GM12864 (cell line): ENCODE measurements at places on chromosomes 7 and 10.
A peak's percentile ranks its signal among the peaks of the same experiment; 100 is the strongest.

DNA sequence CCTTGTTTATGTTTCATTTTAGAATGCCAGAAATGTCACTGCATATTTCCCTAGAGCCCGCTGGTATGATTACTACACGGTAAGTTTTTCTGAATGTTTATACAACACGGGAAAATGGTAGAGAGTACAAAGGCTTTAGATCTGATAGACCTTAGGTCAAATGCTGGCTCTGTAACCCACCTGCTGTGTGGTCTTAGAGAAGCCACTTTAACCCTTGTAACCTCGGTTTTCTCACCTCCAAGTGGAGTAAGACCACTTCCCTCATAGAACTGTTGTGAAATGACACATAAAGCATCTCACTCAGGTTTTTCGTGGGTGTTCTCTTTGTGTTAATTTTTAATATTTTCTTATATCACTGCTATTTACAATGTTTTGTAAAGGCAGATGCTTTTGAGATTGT is 13.9 kb upstream of the MGAM2 start:
- DNase-seq: no peak

GRCh38 chr7:113698556-113699220 is 220.1 kb downstream of the PPP1R3A start:
- no peak for DNase-seq

- DNase-seq: peak; percentile 62
Measured at GRCh38 chr7:92737706-92738105, 98.7 kb downstream of the CDK6 start.

- DNase-seq: no peak
Measured at GRCh38 chr10:29634764-29635625, at the start of gene SVIL. Gene SVIL (minus strand): TSS chr10:29634971. CDS start chr10:29555058, 79,913 bp downstream.

GRCh38 chr10:100339236-100339635 is 7.8 kb upstream of the SCD start:
- peak; percentile 53 for DNase-seq

DNA sequence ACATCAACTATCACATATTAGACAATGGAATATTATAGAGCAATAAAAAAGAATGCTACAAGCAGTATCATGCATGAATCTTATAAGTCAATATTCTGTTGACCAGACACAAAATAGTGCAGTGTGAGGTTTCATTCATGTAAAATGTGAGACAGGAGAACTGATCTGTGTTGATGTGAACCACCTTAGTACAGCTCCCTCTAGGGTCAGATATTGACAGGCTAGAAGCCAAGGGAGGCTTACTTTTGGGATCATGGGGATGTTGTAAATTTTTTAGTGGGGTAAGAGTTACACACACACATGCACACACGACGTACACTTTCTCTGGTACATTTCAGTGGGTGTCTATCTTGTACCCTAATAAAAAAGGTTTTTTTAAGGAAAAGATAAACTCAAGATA is 231.6 kb upstream of the FOXK1 start:
- no peak for DNase-seq

GRCh38 chr10:114306116-114306973 is 67.3 kb downstream of the VWA2 start:
- no peak for DNase-seq

- no peak for DNase-seq
Measured at GRCh38 chr7:47471831-47472230, 110.1 kb downstream of the TNS3 start.

DNA sequence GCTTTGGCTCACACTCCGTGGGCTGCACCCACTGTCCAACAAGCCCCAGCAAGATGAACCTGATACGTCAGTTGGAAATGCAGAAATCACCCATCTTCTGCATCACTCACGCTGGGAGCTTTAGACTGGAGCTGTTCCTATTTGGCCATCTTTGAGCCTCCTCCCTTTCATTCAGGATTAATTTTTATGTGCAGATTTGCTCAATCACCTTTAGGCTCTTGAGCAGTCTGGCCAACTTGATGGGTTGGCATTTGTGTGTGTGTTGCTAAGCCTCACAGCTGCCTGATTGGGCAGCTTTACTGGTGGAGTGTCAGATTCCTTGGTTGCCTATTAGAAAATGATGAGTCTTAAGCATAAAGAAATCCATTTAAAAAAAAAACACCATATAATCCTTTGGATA is 236.1 kb downstream of the KIF20B start:
- no peak for DNase-seq

DNA sequence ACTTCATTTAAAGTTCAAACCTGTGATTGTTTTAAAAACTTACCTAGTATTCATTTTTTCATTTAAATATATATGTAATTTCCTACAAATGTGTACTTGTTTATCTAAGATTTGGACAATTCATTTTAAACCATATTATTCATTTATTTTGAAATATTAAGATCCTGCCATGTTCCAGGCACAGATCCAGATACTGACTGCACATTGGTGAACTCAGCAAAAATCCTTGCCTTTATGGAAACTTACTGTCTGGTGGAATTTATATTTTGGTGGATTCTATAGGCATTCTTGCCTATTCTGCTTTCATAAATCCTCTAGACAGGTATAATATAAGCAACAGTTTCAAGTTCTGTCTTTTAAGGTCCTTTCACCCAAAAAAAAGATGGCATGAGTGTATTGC is 48.3 kb upstream of the RPA3 start:
- no peak for DNase-seq

GRCh38 chr10:124388476-124388822 is 30.3 kb downstream of the OAT start:
- no peak for DNase-seq

- no peak for DNase-seq
Measured at GRCh38 chr7:142833174-142834048, 21.5 kb upstream of the EPHB6 start.

GRCh38 chr7:137371616-137372015 is 28.1 kb upstream of the PTN start:
- DNase-seq: no peak

GRCh38 chr7:17611611-17612010 is 313.2 kb downstream of the AHR start:
- DNase-seq: no peak

GRCh38 chr10:28354511-28354910 is 51.6 kb upstream of the MPP7 start:
- DNase-seq: no peak

DNA sequence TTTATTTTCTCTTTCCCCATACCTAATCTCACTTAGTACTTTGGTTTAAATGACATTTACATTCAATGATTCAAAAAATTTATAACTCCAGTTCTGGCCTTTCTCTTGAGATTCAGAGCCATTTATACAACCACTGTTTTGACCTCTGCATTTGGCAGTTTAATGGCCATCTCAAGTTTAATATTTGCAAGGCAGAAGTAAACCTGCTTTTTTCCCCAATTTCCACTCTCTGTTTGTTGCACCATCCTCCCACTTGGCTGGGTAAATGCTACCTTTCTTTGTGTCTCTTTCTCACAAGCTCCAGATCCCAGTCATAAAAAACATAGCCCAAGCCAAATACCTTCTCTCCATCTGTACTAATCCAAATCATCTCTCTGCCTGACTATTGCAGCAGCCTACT is 315.2 kb upstream of the MTPN start:
- no peak for DNase-seq

DNA sequence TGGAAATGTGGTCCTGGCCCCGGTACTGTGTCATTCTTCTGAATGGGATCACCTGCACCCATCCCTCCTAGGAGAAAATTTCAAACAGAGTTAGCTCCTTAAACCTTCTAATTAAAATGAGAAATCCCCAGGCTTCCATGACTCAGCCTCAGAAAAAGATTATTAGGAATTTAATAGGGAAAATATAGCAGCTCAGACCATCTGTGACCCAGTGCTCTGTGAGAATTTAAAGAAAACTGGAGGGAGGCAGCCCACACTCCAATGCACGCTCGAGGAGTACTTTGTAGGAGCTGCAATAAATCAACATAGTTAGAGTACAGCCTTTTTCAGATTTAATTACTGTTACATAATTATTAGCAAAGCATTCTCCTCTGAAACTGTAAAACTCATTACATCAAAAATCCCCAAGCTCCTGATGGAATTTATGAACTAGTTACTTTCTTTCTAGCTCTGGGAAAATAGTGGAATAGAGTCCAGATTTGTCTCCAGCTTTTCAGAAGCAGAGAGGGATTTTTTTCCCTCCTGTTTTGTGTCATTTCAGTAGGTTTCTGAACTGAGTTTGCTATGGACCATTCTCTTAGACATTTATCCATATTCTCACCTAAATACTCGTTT is 30.1 kb downstream of the NEUROD6 start:
- no peak for DNase-seq

DNA sequence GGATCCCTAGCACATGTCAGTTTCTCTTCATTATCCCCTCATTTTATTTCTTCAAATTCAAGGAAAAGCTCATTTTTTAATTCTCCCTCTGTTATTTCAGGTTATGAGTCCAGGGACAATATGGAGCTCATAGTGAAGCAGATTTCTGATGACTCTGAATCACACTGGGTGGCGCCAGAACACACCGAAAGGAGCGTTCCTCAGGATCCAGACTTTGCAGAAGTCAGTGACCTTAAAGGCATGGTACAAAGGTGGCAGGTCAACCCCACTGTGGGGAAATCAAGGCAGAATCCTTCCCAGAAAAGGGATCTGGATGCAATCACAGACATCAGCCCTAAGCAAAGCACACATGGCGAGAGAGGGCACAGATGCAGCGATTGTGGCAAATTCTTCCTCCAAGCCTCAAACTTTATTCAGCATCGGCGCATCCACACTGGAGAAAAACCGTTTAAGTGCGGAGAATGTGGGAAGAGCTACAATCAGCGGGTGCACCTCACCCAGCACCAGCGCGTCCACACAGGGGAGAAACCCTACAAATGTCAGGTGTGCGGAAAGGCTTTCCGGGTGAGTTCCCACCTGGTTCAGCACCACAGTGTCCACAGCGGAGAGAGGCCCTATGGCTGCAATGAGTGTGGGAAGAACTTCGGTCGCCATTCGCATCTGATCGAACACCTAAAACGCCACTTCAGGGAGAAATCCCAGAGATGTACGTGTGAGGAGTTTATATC is 21.4 kb downstream of the ZKSCAN5 start:
- DNase-seq: no peak

GRCh38 chr7:264541-265191 is 25.3 kb upstream of the FOXL3 start:
- no peak for DNase-seq

GRCh38 chr10:122421742-122422141 is 32.7 kb upstream of the ARMS2 start:
- DNase-seq: no peak

GRCh38 chr10:100341953-100342626 is 4.9 kb upstream of the SCD start:
- DNase-seq: no peak

GRCh38 chr7:153432063-153432462 is 620.1 kb upstream of the DPP6 start:
- DNase-seq: no peak

GRCh38 chr10:132873395-132873794 is 69.0 kb downstream of the CFAP46 start:
- DNase-seq: no peak

DNA sequence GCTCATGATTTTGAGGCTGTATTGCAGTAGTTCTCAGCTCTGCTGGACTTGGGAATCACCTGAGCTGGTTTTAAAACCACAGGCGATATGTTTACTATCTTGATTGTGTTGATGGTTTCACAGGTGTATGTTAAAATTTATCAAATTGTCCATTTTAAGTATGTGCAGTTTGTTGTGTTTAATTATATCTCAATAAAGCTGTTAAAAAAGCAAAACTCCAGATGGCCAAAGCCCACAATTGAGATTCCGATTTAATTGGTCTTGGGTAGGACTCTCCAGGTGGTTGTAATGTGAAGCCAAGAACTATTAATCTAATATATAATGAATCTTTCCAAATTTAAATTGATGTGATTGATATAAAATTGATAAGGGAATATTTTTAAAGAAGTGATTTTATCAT is 48.6 kb downstream of the NRCAM start:
- no peak for DNase-seq

GRCh38 chr10:114525368-114525949 is 121.2 kb upstream of the AFAP1L2 start:
- DNase-seq: no peak

DNA sequence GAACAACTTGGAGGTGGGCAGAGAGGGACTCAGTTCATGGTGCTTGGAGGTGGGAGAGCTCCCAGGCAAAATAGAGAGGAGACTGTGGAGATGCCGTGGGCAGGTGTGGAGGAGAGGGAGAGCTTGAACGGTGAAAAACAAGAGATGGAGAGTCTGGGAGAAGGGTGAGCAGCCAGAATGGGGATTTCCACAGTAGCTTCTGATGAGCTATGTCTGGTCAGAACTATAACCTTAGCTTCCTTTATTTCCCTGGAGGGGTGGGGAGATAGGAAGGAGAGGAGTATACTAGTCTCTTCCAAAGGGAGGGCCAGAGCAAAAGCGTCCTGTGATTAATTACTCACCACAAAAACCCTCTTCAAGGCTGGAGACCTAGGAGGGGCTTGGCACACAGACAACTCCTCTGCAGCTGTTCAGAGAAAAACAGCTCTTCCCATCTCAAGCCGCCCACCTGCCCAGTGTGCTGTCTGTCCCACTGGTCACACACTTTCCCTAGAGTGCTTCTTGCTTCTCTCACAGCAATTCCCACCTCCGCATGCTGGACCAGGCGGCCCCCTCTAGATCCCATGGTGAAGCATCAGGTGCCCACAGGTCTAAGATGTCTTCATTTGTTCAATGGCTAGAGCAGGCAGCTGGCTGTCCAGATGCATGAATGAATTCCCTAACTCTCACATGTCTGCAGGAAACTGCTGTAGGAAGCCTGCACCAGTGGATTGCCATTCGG is 41.9 kb downstream of the TAS2R41 start:
- no peak for DNase-seq

DNA sequence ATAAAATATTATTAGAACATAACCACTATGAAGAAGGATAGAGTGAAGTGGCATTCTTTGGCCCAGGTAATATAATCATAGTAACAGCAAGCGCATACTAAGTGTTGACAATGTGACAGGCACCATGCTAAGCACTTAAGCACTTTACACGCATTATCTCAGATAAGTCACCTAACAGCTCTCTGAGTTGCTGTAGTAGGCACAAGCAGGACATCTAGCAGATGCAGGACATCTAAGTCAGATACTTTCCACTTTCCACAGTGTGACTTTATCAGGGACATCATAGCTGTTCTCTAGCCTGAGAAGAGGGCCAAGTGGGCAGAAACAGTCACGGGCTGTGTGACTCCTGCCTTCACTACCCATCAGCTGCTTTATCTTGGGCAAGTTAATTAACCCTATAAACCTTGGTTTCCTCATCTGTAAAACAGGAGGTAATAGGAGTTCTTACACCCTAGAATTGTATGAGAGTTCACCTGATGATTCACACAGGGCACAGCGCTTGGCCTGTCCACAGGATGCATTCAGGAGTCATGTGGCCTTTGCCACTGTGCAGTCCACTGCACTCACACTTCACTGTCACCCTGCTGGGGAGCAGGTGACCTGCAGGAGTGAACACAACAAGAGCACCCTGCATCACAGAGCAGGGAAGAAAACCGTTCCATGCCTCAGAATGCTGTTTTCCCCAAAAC is 12.5 kb downstream of the LIPA start:
- no peak for DNase-seq

DNA sequence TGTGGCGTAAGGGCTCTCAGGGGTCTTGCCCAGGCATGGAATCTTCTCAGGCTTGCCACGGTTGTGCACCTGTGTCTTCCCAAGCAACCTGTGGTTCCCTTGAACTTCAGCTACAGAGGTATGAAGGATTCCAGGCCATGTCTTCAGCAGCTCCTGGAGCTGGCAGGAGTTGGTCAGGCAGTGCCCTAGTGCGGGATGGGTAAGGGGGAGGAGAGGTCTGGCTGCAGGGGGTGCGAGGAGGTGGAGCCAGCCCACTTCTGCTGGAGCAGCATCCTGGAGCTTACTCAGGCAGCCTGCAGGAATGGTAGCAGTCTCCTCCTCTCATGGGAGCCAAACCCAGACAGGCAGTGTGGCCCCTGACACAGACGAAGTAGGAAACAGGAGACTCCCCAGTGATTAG is 3.8 kb upstream of the TRIL start:
- no peak for DNase-seq

GRCh38 chr7:99109108-99110051 is 34.5 kb downstream of the SMURF1 start:
- DNase-seq: no peak
